ENCODE measurements at places on chromosomes 5 and 9.

GRCh38 chr5:2373631-2374030 is 377.8 kb downstream of the IRX2 start:
- no peak for DNase-seq

DNA sequence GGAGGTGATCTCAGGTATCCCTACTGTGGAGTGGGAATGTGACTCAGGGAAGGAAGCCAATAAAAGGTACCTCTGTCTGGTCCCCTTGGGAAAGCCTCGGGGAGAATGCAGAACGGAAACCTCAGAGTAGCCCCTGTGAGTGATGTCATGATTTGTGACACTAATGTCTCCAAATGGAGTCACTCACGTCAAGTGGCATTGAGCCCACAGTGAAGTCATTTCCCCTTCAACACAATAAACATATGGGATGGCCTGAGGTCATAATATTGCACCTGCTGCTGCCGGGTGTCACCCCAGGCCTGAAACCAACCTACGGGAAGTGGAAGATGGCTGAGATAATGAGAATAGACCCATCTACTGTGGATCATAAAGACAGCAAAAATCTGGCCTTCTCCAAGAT is 75.9 kb upstream of the GOLM1 start:
- DNase-seq, result no peak

- DNase-seq, result no peak
Measured at GRCh38 chr9:117412006-117412715, 2.7 kb downstream of the ASTN2 start.

DNA sequence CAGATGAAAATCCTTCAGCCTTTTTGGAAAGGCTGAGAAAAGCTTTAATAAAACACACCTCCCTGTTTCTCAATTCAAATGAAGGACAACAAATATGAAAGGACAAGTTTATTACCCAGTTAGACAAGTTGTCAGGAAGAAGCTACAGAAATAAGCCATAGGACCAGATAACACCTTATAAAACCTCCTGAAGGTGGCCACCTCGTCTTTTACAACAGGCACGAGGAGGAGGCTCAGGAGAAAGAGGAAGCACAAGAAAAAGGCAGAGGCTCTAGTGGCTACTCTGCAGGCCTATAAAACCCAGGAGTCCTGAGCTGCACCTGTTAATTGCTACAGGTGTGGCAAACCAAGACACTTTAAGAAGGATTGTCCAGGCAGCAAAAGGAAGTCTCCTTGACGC is 352.1 kb upstream of the CDH18 start:
- no peak for DNase-seq

DNA sequence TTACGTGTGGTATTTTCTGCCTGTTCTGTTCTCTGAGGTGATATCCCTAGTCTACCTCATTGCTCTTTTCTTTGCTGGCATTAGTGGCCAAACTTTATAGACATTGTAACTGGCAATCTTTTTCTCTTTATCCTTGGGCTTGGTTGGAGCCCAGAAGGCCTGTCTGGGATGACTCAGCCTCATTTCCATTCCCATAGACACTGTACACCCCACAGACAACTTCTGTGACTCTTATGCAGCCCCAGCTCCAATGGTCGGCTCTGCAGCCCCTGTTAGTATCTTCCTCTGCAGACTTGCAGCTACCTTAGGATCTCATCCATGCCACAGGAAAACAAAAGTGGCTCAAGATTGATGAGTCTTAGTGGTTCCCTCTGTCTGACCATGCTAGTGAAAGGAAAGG is 79.8 kb downstream of the CFAP95 start:
- no peak for DNase-seq

DNA sequence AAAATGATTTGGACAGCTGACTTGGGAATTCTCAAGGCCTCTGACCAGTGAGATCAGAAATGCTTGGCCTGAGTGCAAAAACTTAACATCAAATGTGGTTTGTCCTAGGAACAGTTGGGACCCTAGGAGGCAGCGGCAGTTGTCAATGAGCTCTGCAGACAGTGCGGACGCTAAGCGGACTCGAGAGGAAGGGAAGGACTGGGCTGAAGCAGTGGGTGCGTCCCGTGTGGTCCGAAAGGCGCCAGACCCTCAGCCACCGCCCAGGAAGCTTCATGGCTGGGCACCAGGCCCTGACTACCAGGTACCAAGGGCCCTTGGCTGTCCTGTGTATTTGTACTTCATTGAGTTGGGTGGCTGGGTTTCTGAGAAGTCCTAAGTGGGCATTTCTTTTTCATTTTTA is 43.7 kb upstream of the POMT1 start:
- no peak for DNase-seq

DNA sequence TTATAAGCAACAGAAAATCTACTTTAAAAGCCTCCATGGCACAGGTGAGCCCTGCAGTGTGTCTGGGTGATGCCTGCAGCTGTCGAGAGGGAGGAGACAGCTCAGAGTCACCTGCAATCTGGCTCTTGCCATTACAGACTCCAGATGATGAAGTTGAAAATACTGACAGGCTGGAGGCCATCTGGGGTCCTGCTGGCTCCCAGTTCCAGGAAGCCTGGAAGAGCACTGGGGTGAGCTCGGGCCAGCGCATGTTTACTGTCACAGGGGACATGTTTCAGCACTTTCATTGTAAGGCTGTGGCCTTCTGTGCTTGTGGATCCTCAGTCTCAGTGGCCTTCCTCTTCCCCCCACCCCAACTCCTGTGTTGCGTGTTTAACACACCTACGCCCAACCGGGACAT is 28.4 kb downstream of the CEL start:
- no peak for DNase-seq

GRCh38 chr5:127602481-127602880 is 46.4 kb upstream of the CTXN3 start:
- DNase-seq, result no peak

DNA sequence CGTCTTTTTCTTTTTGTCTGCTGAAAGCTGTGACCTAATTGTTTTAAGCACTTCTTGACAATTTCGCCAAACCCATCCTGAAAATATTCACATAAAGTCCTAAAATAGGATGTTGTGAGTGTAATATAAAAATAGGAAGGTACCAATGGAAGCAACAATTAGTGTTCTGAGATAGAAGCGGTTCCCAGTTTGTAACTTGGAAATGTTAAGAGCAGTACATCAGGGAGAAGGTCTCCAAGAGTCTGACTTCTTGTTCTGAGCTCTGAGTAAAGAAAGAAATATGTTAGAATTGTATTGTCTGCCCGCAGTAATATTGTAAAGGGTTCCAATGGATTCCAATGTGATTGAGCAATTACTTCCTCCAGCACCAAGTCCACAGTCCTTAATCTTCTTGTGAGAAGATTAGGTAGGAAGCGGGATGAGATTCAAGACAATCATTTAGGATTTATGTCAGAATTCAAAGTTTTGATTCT is 3.9 kb downstream of the VCAN start:
- peak; percentile 75 for DNase-seq

- DNase-seq, result peak; percentile 31
Measured at GRCh38 chr9:134208310-134208841, 44.0 kb upstream of the RNU6ATAC start.

GRCh38 chr9:124285903-124286291 is 28.1 kb downstream of the NEK6 start:
- peak; percentile 89 for DNase-seq

GRCh38 chr9:93119953-93120845 is 13.9 kb downstream of the NINJ1 start:
- peak; percentile 89 for DNase-seq

DNA sequence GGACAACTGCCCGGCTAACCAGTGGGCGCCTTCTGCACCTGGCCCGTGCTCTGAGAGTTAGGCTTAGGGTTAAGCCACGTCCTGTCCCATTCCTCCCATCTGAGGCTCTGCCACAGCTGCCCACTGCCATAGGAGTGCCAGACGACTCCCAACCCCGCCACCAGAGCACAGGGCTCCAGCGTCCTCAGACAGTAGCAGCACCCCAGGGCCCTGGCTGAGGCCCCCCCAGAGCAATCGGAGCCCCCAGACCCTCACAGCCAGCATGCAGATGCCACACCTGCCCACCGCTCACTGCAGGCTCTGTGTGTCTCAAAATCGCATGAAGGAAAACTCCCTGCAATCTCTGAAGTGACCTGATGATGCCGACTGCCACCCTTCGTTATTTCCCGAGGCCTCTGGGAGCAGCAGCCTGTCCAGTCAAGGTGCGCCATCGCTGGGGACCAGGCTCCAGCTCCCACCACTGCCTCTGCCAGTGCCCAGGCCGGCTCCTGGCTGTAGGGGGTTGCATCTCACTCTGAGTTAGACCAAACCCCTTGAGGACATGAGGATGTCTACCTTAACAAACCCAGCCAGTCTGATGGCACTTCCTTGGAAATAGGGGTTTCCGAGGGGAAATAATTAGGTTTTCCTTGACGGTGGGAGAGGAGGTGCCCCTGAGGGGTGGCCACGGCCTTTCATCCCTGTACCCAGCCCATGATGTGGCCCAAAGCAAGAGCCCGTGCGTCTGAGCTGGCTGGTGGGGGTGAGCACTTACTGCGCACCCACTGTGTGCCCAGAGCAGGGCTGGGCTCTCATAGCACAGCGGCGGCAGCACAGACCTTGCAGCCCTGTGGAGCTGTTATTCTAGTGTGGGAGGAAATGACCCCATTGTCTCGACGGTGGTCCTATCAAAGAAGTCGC is 58.0 kb upstream of the RNF130 start:
- DNase-seq, result no peak

- DNase-seq, result no peak
Measured at GRCh38 chr9:14462950-14463349, 149.0 kb upstream of the NFIB start.

- no peak for DNase-seq
Measured at GRCh38 chr5:160537940-160538339, 116.3 kb downstream of the PTTG1 start.

DNA sequence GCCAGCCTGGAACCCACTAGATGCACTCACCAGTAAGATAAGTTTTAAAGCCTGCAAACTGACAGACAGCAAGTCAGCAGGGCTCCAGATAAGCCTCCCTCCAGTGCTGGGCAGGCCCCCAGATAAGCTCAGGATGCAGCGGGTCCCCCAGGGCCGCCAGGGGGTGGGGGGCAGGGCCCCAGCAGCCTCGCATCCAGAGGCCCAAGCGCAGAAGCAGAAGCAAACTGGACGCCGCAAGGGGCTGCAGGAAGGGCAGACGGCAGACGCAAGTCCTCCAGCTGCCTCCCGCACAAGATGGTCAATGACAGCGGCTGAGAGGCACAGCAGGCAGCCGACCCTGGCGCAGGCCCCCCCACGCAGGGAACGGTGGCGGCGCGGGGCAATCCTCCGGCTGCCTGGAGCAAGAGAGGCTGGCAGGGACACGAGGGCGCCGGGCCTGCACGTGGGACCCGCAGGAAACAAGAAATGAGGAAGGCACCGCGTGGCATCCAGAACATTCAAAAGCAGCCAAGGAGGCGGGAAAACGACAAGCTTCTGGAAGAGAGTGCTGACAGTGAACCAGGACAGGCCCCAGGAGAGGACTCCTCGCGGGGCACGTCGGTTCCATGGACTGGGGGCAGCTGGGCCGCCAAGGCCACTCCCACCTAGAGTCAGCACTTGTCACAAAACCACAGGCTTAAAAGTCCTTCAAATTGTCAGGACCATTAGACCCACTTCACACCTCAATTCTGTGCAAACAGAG is 49.8 kb downstream of the ROR2 start:
- no peak for DNase-seq

DNA sequence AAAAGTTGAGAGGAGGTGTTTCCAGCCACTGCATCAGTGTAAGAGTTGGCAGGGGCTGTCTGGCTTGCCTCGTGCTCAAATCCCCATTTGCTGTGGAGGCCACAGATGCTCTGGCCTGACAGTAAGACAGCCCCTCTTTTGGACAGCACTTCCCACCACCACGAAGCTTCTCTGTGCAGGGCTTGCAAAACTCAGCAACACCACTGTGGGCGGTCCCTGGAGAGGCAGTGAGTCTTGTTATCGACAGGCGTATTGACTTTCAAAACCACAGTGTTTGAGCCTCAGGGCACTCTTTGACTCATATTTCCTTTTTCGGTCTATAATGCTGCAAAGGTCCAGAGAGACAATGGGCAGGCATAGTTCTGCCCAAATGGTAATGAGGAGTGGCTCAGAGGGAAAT is 539.5 kb downstream of the EBF1 start:
- peak; percentile 47 for DNase-seq

GRCh38 chr5:176559683-176560082 is 10.5 kb downstream of the CDHR2 start:
- DNase-seq, result no peak

- DNase-seq, result no peak
Measured at GRCh38 chr9:116901260-116901659, 214.2 kb downstream of the TRIM32 start.

- no peak for DNase-seq
Measured at GRCh38 chr5:87147441-87147840, 120.2 kb upstream of the RASA1 start.

- no peak for DNase-seq
Measured at GRCh38 chr5:92980491-92980890, 600.5 kb downstream of the NR2F1-AS1 start.

GRCh38 chr5:6434731-6435130 is 13.9 kb upstream of the UBE2QL1 start:
- no peak for DNase-seq

DNA sequence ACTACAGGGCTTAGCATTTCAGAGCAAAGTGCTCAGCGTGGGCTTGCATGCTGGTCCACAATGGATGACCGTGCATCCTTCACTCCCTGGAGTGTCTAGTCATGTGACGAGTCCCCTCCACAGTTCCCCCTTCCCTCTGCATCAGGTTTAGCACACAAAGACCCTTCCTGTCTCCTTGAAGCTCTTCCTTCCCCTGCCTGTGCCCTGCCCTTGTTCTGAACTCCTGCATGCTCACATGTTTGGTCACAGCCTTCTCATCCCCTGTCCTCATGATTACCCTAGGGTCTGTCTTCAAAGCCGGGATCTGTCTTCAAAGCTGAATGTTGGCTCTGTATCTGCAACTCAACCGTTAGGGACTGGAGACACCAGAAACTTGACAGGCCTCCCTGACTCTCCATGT is 388.9 kb downstream of the SEMA5A start:
- no peak for DNase-seq

GRCh38 chr5:67880876-67881275 is 334.7 kb upstream of the PIK3R1 start:
- DNase-seq, result no peak

DNA sequence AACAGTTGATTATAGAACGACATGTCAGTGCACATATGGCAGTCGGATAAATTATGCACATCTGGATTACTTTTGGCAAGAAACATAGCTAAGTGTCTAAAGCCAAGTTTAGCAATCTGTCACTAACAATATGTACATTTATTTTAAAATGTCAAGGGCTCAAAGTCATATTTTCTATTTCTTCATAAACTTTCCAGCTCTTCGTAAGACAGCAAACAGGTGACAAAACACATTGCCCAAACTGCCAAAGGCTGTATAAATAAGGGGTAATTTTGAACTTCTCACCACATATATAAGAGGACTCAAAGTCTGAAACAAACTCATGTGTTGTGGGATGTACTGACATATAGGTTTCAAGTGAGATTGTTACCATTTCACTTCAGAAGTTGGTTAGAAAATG is 237.2 kb downstream of the ARL15 start:
- DNase-seq, result no peak

- no peak for DNase-seq
Measured at GRCh38 chr5:45694971-45695803, 993 bp downstream of the HCN1 start.

GRCh38 chr5:159965031-159965837 is 43.7 kb upstream of the TTC1 start:
- DNase-seq, result peak; percentile 43

GRCh38 chr5:67773411-67774266 is 441.9 kb upstream of the PIK3R1 start:
- no peak for DNase-seq

Data from fibroblast of the conjunctiva (primary cell).